ENCODE measurements at places on chromosomes 3 and 15. TPM values are rescaled to one million over a fixed set of nuclear protein-coding genes. Genes with fewer than 3 reads are reported as not detected.

SLC27A2 gene
- total RNA-seq: 27.8 TPM

GRK7 gene
- not detected for total RNA-seq

C3orf85 gene
- 32.6 TPM for total RNA-seq

KCNMB3 gene
- total RNA-seq: 2.4 TPM

RFT1 gene
- total RNA-seq: 15.2 TPM

NANOGP8 gene
- 1.1 TPM for total RNA-seq

FSIP1 gene
- total RNA-seq: 4.1 TPM

CTXND1 gene
- total RNA-seq: 0.09 TPM

SPCS1 gene
- total RNA-seq: 105 TPM

GALK2 gene
- 35.6 TPM for total RNA-seq

MINDY2 gene
- total RNA-seq: 12.0 TPM

TRPC1 gene
- total RNA-seq: 2.0 TPM
